Hematopoietic multipotent progenitor cell treated with erythropoietin and hydrocortisone succinate and interleukin-3 and kit ligand, for 17 days (in vitro differentiated cells): ENCODE measurements at places on chromosomes 6 and 20.

DNA sequence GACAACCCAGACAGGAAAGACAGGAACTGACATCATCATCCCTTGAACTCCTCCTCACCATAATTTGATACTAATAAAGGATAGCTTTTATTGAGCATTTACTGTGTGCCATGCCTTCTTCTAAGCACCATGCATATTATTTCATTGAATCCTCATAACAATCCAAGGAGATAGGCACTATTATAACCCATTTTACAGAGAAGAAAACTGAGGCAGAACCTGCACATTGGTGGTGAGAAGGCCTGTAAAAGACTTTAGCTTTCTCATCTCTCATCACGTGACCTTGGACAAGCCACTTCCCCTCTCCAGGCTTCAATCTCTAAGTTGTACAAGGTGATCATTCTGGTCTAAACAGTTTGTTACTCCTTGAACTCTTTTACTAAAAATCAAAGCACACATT lies 34.5 kb upstream of the PREX1 start:
- no peak for DNase-seq

DNA sequence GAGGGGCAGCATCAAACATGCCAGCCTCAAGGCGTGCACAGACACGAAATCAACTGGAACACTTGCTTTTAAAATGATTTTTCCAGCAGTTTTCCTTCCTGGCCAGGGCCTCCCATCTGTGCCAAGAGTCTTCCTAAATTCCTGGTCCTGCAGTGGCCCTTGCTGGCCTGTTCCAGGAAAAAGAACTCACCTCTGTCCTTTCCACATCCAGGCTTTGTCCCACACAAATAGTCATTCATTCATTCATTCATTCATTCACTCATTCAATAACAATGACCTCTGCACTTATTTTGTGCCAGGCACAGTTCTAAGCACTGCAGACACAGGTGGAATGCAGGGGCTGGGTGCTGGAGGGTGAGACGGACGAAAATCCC lies 89.0 kb upstream of the CCDC167 start:
- DNase-seq, result no peak

DNA sequence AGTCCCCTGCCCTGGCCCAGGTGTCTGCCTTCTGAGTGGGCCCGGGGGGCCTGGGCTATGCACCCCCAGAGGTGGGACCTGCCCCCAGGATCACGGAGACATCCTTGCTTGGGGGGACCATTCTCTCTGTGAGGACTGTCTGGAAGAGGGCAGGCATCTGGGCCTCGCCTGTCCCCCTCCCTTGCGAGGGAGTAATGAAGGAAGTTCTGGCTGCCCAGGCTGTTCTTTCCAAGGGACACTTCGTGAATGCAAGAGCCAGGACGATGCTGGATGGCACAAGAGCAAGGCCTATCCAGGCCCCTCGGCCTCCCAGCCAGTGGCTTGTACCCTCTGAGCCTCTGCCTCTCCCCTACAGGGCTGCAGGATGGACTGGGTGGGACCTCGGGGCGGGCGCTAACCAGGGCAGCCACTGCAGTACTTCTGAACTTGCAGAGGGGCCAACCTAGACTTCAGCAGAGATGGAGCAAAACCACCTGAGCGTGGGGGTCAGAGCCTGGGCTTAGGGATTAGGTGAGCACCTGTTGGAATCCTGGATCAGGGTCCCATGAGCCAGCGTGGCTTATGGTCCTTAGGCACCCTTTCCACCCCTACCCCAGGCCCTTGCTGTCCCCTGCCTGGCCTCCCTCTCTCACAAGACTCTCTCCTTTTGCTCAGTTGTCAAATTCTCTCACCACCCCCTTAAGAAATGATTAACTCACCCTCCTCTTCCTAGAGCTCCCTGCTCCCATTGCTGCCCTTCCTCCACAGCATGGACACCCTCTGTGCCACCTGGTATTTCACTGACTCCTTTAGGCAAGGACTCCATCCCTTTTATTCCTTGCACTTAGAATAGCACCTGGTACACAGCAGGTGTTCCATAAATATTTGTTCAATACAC lies 53.2 kb downstream of the CTCFL start:
- DNase-seq, result no peak

DNA sequence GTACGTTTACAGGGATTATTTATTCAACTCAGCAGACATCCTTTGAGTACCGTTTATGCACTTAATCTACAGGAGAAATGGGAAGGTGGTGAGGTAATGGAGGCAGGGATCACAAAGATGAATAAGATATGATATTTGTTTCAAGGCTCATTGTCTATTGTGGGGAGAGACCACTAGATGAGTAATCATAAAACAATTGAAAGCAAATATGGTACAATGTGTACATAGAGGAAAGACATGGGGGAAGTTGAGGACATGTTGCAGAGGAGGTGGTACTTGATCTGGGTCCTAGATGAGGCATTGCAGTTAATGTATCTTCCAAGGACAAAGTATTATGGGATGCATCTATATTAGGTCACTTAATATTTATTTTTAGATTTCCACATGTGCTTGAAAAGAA lies 13.7 kb upstream of the CDC5L start:
- no peak for DNase-seq

- no peak for DNase-seq
These were observed 24.7 kb downstream of the ACOT13 start for GRCh38 chr6:24691550-24691949.

DNA sequence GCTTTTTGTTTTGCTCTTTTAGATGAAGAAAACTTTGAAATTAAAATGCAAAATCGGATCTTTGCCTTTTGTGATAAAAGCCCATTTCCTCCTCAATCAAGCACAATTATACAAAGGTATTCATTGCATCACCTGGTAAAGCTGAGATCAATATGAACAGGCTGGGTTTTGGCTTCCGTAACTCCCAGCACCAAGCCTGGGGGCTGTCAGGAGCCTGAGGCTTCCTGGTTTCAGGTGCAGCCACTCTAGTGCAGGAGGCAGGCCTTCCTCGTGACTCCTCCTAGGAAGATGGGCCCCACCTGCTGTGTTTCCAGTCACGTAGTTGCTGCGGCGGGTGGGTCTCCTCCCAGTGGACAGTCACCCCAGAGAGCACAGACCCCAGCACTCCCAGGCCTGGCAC lies 54.0 kb downstream of the EDN3 start:
- DNase-seq, result no peak

DNA sequence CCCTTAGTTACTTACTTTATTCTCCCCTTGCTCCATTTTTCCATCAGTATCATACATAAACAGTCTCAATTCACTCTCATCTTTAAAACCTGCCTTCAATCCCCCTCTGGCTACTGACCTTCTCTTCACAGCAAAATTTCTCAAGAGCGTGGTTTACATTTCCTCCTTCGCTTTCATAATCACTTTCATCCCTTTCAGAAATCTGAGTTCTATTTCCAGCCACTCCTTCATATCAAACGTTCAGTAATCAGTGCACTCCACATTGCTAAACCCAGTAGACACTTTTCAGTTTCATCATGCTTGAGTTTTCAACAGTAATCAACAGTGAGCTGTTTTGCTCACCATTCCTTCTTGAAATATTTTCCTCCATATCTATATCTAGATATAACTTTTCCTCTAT lies 176.7 kb upstream of the HSF2 start:
- no peak for DNase-seq
